ENCODE measurements at places on chromosomes 1 and 21. TPM values are rescaled to one million over a fixed set of nuclear protein-coding genes. Genes with fewer than 3 reads are reported as not detected.

DNA sequence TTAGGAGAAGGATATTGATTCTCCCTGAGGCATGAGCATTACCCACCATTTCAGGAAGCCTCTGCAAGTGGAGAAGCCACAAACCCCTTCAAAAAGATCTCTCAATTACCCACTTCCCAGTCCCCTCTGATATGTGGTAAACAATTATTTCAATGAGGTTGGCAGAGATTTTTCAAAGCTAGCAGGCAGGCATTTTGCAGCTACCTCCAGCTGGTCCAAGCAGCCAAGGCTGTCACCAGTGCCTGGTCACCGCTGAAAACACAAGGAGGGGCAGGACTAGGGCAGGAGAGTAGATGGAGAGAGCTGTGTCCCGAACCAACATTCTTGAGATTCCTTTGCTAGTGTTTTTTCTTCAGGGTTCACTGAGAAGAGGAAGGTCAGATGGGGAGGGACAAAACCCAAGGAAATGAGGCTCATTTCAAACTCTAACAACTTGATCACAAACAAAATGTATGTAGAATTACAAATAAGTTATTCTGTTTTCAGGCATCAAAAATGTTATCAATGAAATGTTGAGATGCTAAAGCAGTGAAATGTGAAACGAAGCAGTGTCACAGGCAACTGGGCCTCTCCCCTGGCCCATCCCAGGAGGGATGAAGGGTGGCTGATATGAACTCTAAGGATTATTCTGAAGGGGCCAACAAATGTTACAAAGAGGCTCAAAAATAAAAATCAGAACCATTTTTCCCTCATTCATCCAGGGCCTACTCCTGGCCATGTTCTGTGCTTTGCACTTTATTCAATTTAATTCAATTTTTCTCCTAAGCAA is 22.3 kb downstream of the APP start:
- no peaks in the 10 kb centered on the region for H3K4me1 ChIP-seq
- H3K27ac ChIP-seq: no peak overlapping the region
- no peak overlapping the region for H3K4me3 ChIP-seq
- no peak for DNase-seq
- no peaks in the 10 kb centered on the region for H3K27me3 ChIP-seq

The ERMAP gene
- total RNA-seq: 5.8 TPM

- H3K4me3 ChIP-seq: peak overlapping the region; percentile 89
- H3K27me3 ChIP-seq: no peaks in the 10 kb centered on the region
- no peak for DNase-seq
- H3K4me1 ChIP-seq: peaks cover 9% of the 10 kb centered on the region
- peak overlapping the region; percentile 73 for H3K27ac ChIP-seq
Measured at GRCh38 chr1:27672750-27673112, 739 bp upstream of the IFI6 start.

The WNT2B gene
- 0.15 TPM for total RNA-seq

DNA sequence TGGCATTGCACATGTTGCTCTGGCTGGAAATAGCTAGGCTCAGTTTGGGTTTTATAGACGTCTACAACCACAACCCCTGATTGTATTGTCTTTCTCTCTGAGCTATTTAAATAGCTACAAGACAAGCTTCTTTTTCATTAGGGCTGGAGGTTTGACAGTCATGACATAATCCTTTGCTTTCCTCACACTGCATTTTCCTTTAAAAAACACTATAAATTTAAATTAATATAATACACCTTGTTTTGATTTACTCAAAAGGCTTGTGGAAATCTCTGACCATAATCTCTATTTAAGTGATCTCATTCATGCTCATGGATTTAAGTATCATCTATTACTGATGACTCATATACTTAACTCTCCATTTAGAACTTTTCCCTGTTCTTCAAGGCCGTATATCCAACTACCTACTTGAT is 50.4 kb upstream of the PTGFR start:
- no peak for DNase-seq
- H3K4me1 ChIP-seq: no peaks in the 10 kb centered on the region
- no peak overlapping the region for H3K4me3 ChIP-seq
- H3K27ac ChIP-seq: no peak overlapping the region

- no peaks in the 10 kb centered on the region for H3K36me3 ChIP-seq
- H3K27ac ChIP-seq: no peak overlapping the region
- H3K4me1 ChIP-seq: no peaks in the 10 kb centered on the region
- no peak for DNase-seq
- no peaks in the 10 kb centered on the region for H3K27me3 ChIP-seq
Measured at GRCh38 chr1:104459886-104460285, 710.2 kb downstream of the AMY1C start.

GRCh38 chr1:48207131-48207530 is 15.4 kb upstream of the SLC5A9 start:
- H3K27me3 ChIP-seq: no peaks in the 10 kb centered on the region
- H3K27ac ChIP-seq: no peak overlapping the region
- H3K4me1 ChIP-seq: no peaks in the 10 kb centered on the region

DNA sequence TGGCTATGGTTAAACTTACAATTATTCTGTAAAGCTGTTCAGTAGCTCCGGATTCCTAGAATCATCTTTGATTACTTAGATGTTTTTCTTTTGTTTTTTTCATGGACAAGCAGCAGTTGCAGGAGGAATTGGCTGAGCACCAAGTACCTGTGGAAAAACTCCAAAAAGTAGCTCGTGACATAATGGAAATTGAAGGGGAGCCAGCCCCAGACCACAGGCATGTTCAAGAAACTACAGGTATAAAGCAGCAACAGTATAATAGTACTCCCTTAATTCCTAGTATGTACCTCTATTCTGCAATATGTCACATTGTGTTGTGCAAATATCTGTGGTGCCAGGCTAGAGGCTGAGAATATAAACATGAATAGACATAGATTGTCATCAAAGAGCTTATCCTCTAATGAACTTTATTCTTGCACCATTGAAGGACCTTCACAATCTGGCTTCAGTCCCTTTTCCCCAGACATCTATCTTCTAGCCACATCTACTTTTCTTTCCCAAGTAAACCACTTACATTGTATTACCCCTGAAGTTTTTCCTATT is 132.3 kb upstream of the BMP8A start:
- no peak overlapping the region for H3K4me3 ChIP-seq
- H3K27me3 ChIP-seq: no peaks in the 10 kb centered on the region
- no peak overlapping the region for H3K27ac ChIP-seq

The CTH gene
- 7.2 TPM for total RNA-seq

The C1QTNF12 gene
- 0.96 TPM for total RNA-seq

- H3K36me3 ChIP-seq: no peaks in the 10 kb centered on the region
- H3K27ac ChIP-seq: no peak overlapping the region
- no peak overlapping the region for H3K4me3 ChIP-seq
- no peak for DNase-seq
- H3K4me1 ChIP-seq: 0 out of 2 replicates have a peak, but pooled peaks cover under 1% of the 10 kb centered on the region
- 0 out of 2 replicates have a peak, but pooled peaks cover 2% of the 10 kb centered on the region for H3K27me3 ChIP-seq
Measured at GRCh38 chr1:67138813-67139499, 4.2 kb upstream of the C1orf141 start.

The SPRR4 gene
- not detected for total RNA-seq

The PRAMEF8 gene
- total RNA-seq: not detected

- no peak for DNase-seq
- H3K27me3 ChIP-seq: no peaks in the 10 kb centered on the region
- H3K36me3 ChIP-seq: no peaks in the 10 kb centered on the region
Measured at GRCh38 chr1:153532769-153533599, 2.8 kb downstream of the S100A6 start.

The ATP6V1G3 gene
- total RNA-seq: not detected

The PLCH2 gene
- 0.62 TPM for total RNA-seq

- H3K27ac ChIP-seq: no peak overlapping the region
- no peaks in the 10 kb centered on the region for H3K4me1 ChIP-seq
- H3K27me3 ChIP-seq: peaks cover 12% of the 10 kb centered on the region
- DNase-seq: no peak
- H3K36me3 ChIP-seq: no peaks in the 10 kb centered on the region
Measured at GRCh38 chr1:46544561-46545240, 6.7 kb downstream of the KNCN start.

- H3K27ac ChIP-seq: no peak overlapping the region
- DNase-seq: no peak
- no peak overlapping the region for H3K4me3 ChIP-seq
- no peaks in the 10 kb centered on the region for H3K36me3 ChIP-seq
- H3K27me3 ChIP-seq: no peaks in the 10 kb centered on the region
- peaks cover 18% of the 10 kb centered on the region for H3K4me1 ChIP-seq
Measured at GRCh38 chr1:51230501-51231078, 5.5 kb upstream of the RNF11 start.

- H3K4me3 ChIP-seq: no peak overlapping the region
- no peak for DNase-seq
- peaks cover 4% of the 10 kb centered on the region for H3K4me1 ChIP-seq
- H3K36me3 ChIP-seq: no peaks in the 10 kb centered on the region
- H3K27me3 ChIP-seq: no peaks in the 10 kb centered on the region
Measured at GRCh38 chr1:99772809-99773208, 6.4 kb upstream of the FRRS1 start.

DNA sequence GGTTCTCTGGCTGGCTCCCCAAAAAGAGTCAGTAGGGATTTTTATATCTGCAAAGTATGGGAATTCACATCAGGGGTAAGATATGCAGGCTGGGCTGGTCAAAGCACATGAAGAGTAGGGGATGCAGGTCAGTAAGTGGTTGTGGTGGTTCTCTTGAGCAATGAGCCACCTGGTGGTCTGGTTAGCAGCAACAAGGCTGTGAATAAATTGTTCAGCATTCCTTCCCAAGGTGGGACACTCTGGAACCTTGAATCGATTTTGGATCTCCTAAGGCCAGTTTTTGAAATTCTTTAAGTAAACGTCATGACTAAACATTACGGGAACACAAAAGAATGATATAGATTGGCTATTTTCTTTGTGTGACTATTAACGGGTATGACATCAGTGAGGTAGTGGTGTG is 563.0 kb upstream of the NEGR1 start:
- no peaks in the 10 kb centered on the region for H3K36me3 ChIP-seq
- H3K27ac ChIP-seq: no peak overlapping the region
- no peak for DNase-seq
- no peaks in the 10 kb centered on the region for H3K27me3 ChIP-seq
- H3K4me1 ChIP-seq: no peaks in the 10 kb centered on the region

The CHD5 gene
- total RNA-seq: 0.49 TPM

Measured in GM12878 (cell line).